ENCODE measurements at places on chromosomes 5 and 9. TPM values are rescaled to one million over a fixed set of nuclear protein-coding genes. Genes with fewer than 3 reads are reported as not detected.
A peak's percentile ranks its signal among the peaks of the same experiment; 100 is the strongest.

GRCh38 chr5:501105-501830 is 23.0 kb downstream of the SLC9A3 start:
- peak; percentile 78 for DNase-seq

Gene CTSV
- total RNA-seq, result 0.69 TPM

Gene SLC46A2
- 0.66 TPM for total RNA-seq

- no peak for DNase-seq
Observed at GRCh38 chr5:125244531-125244930, 498.1 kb upstream of the ZNF608 start.

GRCh38 chr9:100492952-100493351 is 20.0 kb downstream of the TMEFF1 start:
- no peak for DNase-seq

GRCh38 chr5:67358186-67358585 is 161.6 kb upstream of the CD180 start:
- DNase-seq, result no peak
